Activated CD8-positive, alpha-beta T cell treated with anti-CD3 and anti-CD28 coated beads, Interleukin-2, amount 10 ng/mL, durations not matched to agents 7 days and 5 days (primary cell): ENCODE measurements at places on chromosomes 1 and 21. TPM values are rescaled to one million over a fixed set of nuclear protein-coding genes. Genes with fewer than 3 reads are reported as not detected.
A peak's percentile ranks its signal among the peaks of the same experiment; 100 is the strongest.

GRCh38 chr1:203351037-203351625 lies at the start of gene FMOD:
FMOD (minus strand) TSS chr1:203351122; CDS start chr1:203348270, 2,852 bp downstream.
- no peak within 1 kb of the TSS for H3K4me3 ChIP-seq
- H3K36me3 ChIP-seq, result no peaks in the 10 kb centered on the region
- H3K27me3 ChIP-seq, result peaks cover 28% of the 10 kb centered on the region
- no peak within 1 kb of the TSS for H3K27ac ChIP-seq

DNA sequence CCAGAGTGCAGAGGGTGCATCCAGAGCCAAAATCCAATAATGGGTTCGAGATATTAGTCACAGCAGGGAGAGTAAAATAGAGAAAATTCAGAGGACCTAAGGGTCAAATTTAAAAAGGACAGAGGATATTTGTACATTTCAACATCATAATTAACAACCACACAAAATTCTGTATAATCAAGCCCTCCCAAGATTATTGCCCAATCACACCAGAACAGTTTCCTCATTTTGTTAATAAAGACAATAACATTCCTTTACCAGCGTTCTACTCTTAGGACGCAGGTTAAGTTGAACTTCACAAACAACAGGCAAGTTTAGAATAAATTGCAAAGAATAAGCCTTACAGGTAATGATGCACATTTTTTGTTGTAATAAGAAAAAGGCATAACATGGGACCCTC lies 462.8 kb downstream of the PTPRC start:
- H3K36me3 ChIP-seq, result peaks cover 30% of the 10 kb centered on the region
- H3K27me3 ChIP-seq, result no peaks in the 10 kb centered on the region
- no peak overlapping the region for H3K4me3 ChIP-seq
- H3K4me1 ChIP-seq, result peaks cover 13% of the 10 kb centered on the region

GRCh38 chr1:158283965-158284364 lies 5.8 kb upstream of the CD1C start:
- peaks cover 14% of the 10 kb centered on the region for H3K27me3 ChIP-seq
- H3K36me3 ChIP-seq, result no peaks in the 10 kb centered on the region
- DNase-seq, result no peak
- no peak overlapping the region for H3K27ac ChIP-seq
- H3K4me1 ChIP-seq, result peaks cover 25% of the 10 kb centered on the region
- no peak overlapping the region for H3K4me3 ChIP-seq

GRCh38 chr1:65141394-65141793 lies 6.6 kb upstream of the AK4 start:
- H3K4me3 ChIP-seq, result no peak overlapping the region
- no peaks in the 10 kb centered on the region for H3K36me3 ChIP-seq
- peaks cover 27% of the 10 kb centered on the region for H3K27me3 ChIP-seq
- H3K4me1 ChIP-seq, result peaks cover 3% of the 10 kb centered on the region
- no peak overlapping the region for H3K27ac ChIP-seq

- no peak overlapping the region for H3K4me3 ChIP-seq
- no peaks in the 10 kb centered on the region for H3K4me1 ChIP-seq
- no peak for DNase-seq
Observed at GRCh38 chr1:203463469-203464062, 12.0 kb upstream of the PRELP start.

DNA sequence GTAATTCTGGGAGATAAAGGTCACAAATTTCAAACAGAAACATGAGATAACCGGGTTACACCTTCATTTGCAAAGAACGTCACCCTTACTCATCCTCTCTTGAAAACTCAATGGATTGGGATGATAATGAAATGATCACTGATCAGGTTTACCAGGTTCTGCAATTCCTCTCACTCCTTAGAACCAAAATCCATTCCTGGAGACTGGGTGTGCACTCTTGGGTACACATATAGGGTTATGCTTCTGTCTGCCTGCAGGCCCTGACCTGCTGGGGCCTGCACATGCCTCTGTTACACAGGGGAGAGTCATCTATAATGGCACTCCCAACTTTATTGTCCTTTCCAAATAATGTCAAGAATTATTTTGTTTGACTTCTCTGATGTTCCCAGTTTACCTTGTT lies 8.3 kb downstream of the SUSD4 start:
- no peaks in the 10 kb centered on the region for H3K36me3 ChIP-seq
- no peak for DNase-seq
- H3K27me3 ChIP-seq, result peaks cover 20% of the 10 kb centered on the region
- H3K4me3 ChIP-seq, result no peak overlapping the region
- H3K27ac ChIP-seq, result no peak overlapping the region

DNA sequence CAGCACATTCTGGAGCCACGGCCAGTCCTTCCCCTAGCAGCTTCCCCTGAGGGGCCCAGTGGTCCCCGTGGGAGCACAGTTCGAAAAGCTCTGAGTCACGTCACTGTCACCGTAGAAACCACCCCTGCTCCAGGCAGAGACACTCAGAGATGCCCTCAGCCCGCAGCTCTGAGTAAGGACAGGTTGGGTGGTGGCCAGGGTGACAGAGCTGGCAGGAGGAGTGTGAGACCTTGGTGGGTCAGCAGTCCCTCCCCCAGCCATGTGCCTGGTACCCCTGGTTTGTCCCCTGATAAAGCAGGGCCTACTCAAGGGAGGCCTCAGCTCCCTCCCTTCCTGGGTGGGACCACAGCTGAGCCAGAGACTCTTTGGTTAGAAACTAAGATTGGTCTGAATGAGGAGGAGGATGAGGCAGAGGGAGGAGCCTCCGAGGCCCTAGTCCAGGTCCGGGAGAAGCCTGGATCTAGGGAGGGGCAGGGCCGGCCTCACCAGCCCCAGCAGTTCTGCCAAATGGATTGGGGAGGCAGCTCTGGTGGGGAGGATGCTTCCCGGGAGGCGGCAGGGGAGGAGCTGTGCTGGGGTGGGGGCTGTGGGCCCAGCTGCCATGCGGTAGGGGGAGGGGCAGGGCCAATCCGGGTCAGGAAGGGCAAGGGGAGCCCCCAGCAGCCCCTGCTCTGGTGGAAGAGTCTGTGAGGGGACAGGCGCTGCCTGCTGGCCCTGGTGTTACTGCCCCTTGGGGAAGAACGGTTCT lies 55.2 kb downstream of the SLC9A1 start:
- peak overlapping the region; percentile 7 for H3K27ac ChIP-seq
- H3K4me1 ChIP-seq, result peaks cover 21% of the 10 kb centered on the region
- H3K36me3 ChIP-seq, result peaks cover 2% of the 10 kb centered on the region

DNA sequence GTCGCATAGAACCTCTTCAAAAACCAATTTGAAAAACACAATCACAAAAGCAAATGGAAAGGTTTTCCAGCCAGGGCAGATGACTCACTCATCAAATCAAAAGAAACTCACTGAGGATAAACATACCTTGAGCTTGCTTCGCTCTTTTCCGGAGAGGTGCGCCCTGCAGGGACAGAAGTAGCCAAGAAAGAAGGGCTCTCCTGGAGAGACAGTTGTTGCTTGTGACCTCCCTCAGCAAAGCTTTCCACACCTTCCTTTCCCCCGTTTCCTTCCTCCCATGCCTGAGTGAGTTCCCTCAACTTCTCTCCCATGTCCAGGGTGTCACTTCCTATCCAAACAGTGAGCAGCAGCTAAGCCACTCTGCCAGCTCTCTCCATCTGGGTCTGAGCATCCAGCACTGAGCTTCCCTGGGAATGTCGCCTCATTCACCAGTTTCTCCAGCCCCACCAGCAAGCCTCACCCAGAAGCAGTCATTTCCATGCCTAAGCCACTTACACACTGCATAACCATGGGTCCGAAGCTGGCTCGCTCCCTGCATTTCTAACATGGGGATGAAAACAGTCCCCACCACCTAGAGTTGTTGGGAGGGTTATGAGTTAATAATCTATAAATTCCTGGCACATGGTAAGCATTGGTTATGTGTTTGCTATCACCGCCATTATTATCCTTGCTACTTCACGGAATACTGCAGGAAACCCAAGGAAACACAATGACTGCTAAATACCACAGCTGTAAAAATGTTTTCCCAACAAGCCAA lies 75.0 kb downstream of the PTPN14 start:
- no peak for DNase-seq
- peaks cover 37% of the 10 kb centered on the region for H3K27me3 ChIP-seq
- H3K4me3 ChIP-seq, result no peak overlapping the region
- no peaks in the 10 kb centered on the region for H3K4me1 ChIP-seq
- peak overlapping the region; percentile 35 for H3K27ac ChIP-seq
- H3K36me3 ChIP-seq, result no peaks in the 10 kb centered on the region

DNA sequence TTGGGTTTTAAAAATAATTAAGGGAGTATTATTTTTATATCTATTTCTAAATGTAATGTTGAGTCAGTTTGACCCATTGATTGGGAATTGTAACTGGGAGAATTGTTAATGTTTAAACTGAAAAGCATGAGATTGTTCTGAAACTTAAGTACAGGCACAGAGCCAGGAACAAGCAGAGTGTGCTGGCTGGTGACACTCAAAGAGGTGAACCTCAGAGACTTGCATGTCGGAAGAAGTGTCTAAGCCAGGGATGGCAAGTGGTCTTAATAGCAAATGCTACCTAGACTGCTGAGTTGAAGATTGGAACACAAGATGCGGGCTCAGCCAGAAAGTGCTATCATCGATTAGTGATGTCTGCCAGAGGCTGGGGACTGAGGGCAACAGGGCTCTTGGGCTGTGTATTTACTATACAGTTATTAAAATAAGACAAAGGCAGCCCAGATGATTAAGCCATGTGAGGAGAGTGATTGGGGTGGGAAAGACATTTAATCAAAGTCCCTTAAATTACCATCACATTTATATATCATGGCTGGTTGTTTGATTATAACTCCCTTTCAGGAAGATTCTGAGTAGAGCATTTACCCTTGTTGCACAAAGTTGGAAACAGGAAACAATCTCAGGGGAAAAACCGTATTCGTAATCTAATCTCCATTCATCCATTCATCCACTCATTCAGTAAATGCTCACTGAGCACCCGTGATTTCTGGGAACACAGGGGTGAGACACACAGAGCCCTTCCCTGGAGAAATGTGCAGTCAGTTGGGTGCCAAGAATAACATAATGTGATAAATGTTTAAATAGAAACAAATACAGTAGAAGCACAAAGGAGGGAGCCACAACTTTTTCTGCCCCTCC lies 42.8 kb downstream of the C8A start:
- H3K4me1 ChIP-seq, result no peaks in the 10 kb centered on the region
- no peak overlapping the region for H3K27ac ChIP-seq
- DNase-seq, result no peak
- H3K36me3 ChIP-seq, result no peaks in the 10 kb centered on the region
- no peak overlapping the region for H3K4me3 ChIP-seq
- no peaks in the 10 kb centered on the region for H3K27me3 ChIP-seq

- H3K36me3 ChIP-seq, result peaks cover 6% of the 10 kb centered on the region
- DNase-seq, result no peak
- H3K27me3 ChIP-seq, result peaks cover 5% of the 10 kb centered on the region
Observed at GRCh38 chr1:91736715-91737615, 149.0 kb downstream of the TGFBR3 start.

DNA sequence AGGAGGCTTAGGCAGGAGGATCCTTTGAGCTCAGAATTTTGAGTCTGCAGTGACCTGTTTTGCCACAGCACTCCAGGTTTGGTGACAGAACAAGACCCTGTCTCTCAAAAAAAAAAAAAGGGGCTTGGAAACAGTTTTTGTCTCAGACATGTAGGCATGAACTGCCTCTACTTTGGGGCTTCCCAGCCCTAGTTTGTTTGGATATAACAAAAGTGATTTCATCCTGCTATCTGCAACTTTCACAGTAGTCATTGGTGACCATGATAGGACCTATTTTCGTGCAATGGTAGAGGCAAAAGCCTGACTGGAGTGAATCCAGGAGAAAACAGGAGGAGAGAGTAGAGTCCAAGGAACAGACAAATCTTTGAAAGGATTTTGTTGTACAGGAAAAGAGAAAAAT lies 20.3 kb upstream of the EVI5 start:
- H3K27me3 ChIP-seq, result peaks cover 26% of the 10 kb centered on the region
- no peak overlapping the region for H3K4me3 ChIP-seq
- H3K36me3 ChIP-seq, result no peaks in the 10 kb centered on the region
- H3K27ac ChIP-seq, result no peak overlapping the region
- no peak for DNase-seq
- H3K4me1 ChIP-seq, result no peaks in the 10 kb centered on the region

- H3K27me3 ChIP-seq, result peaks cover 12% of the 10 kb centered on the region
- no peak overlapping the region for H3K4me3 ChIP-seq
- DNase-seq, result no peak
- no peak overlapping the region for H3K27ac ChIP-seq
Observed at GRCh38 chr1:99659755-99660210, 13.9 kb downstream of the PALMD start.

DNA sequence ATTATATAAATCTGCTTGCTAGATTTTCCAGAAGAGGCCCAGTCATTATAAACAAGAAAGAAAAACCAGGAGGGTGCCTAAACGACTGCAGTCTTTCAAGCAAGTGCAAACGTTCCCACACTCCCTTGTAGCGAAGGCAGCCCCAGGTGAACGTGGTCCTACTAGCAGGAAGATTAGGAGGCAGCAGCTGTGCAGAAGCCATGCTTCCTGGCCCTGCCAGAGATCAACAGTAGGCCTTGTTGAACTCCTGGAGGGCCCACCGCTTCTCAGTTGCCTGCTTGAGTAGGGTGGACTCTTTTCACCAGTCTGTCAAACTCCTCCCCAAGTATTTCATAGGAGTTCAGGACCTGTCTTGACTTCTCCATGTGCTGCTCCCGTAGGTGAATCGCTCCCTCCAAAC lies 163.0 kb upstream of the GORAB start:
- peaks cover 2% of the 10 kb centered on the region for H3K27me3 ChIP-seq
- H3K4me3 ChIP-seq, result no peak overlapping the region
- no peaks in the 10 kb centered on the region for H3K36me3 ChIP-seq
- DNase-seq, result no peak
- no peak overlapping the region for H3K27ac ChIP-seq
- no peaks in the 10 kb centered on the region for H3K4me1 ChIP-seq

- H3K27me3 ChIP-seq, result no peaks in the 10 kb centered on the region
- H3K4me1 ChIP-seq, result no peaks in the 10 kb centered on the region
- H3K27ac ChIP-seq, result no peak overlapping the region
- DNase-seq, result no peak
- H3K36me3 ChIP-seq, result no peaks in the 10 kb centered on the region
Observed at GRCh38 chr1:105636052-105636451, 1420.4 kb upstream of the PRMT6 start.

GRCh38 chr1:112393631-112393974 lies 2.4 kb upstream of the CTTNBP2NL start:
- DNase-seq, result no peak
- no peak overlapping the region for H3K4me3 ChIP-seq
- peaks cover 31% of the 10 kb centered on the region for H3K4me1 ChIP-seq
- no peak overlapping the region for H3K27ac ChIP-seq
- H3K36me3 ChIP-seq, result no peaks in the 10 kb centered on the region

GRCh38 chr1:165119086-165119485 lies 237.4 kb downstream of the LMX1A start:
- DNase-seq, result no peak
- H3K27me3 ChIP-seq, result peaks cover 31% of the 10 kb centered on the region
- no peaks in the 10 kb centered on the region for H3K4me1 ChIP-seq
- no peak overlapping the region for H3K4me3 ChIP-seq
- H3K27ac ChIP-seq, result no peak overlapping the region
- H3K36me3 ChIP-seq, result no peaks in the 10 kb centered on the region

- H3K27me3 ChIP-seq, result peaks cover 9% of the 10 kb centered on the region
- H3K4me3 ChIP-seq, result no peak overlapping the region
- H3K4me1 ChIP-seq, result peaks cover 20% of the 10 kb centered on the region
- H3K36me3 ChIP-seq, result no peaks in the 10 kb centered on the region
- H3K27ac ChIP-seq, result peak overlapping the region; percentile 7
Observed at GRCh38 chr1:224542783-224543440, 73.2 kb upstream of the CNIH3 start.

GRCh38 chr1:215358356-215358755 lies 208.7 kb upstream of the KCTD3 start:
- no peaks in the 10 kb centered on the region for H3K27me3 ChIP-seq
- H3K36me3 ChIP-seq, result no peaks in the 10 kb centered on the region
- no peaks in the 10 kb centered on the region for H3K4me1 ChIP-seq
- H3K4me3 ChIP-seq, result no peak overlapping the region

GRCh38 chr1:1020000-1020404 lies at the start of gene AGRN:
AGRN (plus strand) TSS chr1:1020120; CDS start chr1:1020173, 53 bp downstream.
- H3K4me1 ChIP-seq, result peaks cover 34% of the 10 kb centered on the region
- H3K36me3 ChIP-seq, result peaks cover 21% of the 10 kb centered on the region
- H3K4me3 ChIP-seq, result peak within 1 kb of the TSS; percentile 65
- H3K27ac ChIP-seq, result peak within 1 kb of the TSS; percentile 69

The ACTL8 gene
- total RNA-seq, result not detected

The CYP2J2 gene
- total RNA-seq, result 2.7 TPM

The TTC34 gene
- 0.86 TPM for total RNA-seq
